ENCODE measurements at places on chromosomes 4 and X.

- DNase-seq: no peak
These were observed 105.6 kb downstream of the ARHGEF9 start for GRCh38 chrX:63679432-63679831.

DNA sequence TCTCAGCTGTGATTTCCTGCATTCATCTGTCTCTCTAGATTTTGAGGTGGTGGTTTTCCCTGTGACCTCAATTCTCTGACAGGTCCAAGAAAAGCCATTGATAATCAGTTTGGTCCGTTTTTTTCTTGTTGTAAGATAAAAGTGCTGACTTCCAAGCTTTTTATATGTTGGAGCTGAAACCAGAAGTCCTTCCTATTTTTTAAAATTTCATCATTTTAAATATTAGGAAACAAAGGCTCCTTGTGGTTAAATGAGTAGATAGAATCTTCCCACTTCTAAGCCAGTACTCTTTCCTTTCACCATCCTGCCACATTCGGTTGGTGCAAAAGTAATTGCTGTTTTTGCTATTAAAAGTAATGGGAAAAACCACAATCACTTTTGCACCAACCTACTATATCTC is 18.3 kb downstream of the RNF175 start:
- DNase-seq: no peak

DNA sequence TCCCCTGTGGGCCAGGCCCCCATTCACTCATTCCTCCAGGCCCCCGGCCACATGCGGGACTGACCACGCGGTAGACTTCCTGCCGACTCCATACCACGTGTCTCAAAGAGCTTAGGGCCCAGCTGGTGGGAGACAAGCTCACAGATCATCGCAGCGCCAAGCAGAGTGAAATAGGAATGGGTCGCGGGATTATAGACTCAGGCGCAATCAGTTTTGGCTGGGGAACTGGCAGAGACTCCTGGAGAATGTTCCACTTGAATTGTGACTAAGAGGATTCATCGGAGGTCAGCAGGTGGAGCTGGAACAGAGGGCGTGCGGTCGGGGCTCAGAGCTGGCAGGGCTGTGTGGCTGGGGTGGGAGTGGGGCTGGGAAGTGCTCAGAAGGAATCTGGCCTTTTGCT is 15.6 kb downstream of the ATP2B3 start:
- no peak for DNase-seq

- DNase-seq: no peak
These were observed 77.8 kb downstream of the MID1 start for GRCh38 chrX:10542586-10542985.

DNA sequence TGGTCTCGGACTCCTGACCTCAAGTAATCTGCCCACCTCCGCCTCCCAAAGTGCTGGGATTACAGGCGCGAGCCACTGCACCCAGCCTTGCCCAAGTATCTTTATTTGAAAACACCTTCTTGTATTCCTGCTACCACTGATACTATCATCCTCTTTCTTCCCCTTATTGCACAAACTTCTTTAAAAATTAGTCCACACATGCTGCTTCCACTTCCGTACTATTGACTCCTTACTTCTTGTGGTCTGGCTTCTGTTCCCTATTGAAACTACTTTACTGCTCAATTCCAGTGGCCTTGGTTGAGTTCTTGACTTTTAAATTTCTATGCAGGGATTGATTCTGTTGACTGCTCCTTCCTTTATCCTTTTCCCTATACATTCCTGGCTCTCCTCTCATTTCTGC is 38.8 kb downstream of the MTM1 start:
- DNase-seq: no peak

- DNase-seq: no peak
These were observed 43.7 kb upstream of the MED14 start for GRCh38 chrX:40778861-40779575.

- DNase-seq: no peak
These were observed 76.7 kb downstream of the SHROOM2 start for GRCh38 chrX:9862953-9863352.

DNA sequence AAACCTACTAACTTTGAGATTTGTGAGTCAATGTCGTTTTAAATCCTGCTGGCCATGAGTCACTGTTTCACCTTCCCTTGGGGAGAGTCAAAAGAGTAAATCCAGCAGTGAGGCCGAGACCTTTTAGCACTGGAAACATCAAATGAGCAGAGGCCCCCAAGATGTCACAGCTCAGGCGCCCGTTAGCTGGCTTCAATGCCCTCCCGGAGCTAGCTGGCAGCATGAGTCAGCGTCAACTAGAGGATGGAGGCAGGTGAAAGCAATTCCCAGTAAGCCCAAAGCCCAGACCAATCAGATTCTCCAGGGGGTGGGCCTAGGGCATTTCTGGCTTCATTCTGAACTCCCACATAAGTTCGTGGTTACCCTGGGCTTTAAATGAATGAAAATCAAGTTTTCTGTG is 170.9 kb downstream of the CLCN4 start:
- no peak for DNase-seq

DNA sequence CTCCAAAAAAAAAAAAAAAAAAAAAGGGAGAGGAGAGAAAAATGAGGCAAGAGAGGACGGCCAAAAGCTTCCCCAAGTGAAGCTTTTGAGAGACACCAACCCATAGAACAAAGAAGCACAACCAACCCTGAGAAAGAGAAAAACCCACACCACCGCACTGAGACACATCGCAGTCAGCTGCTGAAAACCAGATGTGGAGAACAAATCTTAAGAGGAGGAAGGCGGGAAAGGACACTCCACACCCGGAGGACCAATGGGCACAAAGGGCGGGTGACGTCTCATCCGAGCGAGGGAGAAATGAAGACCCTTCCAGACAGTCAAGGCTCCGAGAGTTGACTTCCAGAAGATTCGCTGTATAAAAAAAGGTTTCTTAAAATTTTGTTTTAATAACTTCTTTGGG is 112.1 kb downstream of the AFAP1 start:
- DNase-seq: no peak

DNA sequence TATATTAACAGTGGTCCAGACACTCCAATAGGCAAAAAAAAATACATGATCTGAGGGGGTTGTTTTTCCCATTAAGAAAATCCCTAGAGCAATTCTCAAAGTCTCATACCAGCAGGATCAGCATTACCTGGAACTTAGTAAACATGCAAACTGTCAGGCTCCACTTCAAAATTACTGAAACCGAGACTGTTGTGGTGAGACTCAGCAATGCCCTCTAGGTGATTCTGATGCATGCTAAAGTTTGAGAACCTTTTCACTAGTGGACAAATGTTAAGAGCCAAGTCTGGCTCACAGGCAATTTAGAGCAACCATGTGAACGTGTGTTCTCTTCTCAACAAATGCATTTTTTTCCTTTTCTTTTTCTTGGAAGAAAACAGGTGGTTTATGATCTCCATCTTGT is 30.2 kb downstream of the NEK1 start:
- no peak for DNase-seq

DNA sequence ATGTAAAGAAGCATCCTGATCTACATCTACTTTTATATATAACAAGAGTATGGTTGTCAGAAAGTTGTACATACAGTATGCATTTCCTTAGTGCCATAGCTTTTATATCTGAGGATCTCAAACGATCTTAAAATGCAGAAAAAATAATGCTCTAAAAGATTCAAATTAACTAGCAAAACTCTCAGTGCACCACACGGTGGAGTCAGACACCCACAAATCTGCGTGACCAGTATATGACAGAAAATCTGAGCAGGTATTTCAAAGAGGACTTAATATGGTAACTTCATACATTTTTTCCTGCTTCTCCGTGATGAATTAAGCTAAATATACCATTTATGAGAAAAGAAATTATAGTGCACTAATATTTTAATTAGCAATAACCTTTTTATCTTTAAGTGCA is 803.0 kb downstream of the DMD start:
- peak; percentile 62 for DNase-seq

DNA sequence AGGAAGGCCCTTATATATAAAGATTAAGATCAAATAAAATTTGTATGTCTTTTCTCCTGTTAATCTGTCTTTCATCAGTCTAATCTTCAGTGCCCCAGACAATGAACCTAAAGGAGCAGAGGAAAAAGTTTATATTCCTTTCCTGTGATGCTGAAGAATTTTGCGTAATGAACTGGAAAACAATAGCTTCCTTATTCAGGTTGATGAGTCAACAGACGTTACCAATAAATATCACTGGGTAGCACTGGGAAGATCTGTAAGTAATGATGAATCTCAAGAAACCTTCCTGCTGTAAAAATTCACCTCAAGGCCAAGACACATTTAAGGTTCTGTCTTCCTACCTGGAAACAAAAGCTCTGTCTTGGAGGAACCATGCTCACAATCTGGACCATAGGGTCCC is 25.5 kb downstream of the CDKN2AIP start:
- DNase-seq: no peak

- peak; percentile 64 for DNase-seq
These were observed 19.2 kb downstream of the PNMA6E start for GRCh38 chrX:153381684-153382532.

DNA sequence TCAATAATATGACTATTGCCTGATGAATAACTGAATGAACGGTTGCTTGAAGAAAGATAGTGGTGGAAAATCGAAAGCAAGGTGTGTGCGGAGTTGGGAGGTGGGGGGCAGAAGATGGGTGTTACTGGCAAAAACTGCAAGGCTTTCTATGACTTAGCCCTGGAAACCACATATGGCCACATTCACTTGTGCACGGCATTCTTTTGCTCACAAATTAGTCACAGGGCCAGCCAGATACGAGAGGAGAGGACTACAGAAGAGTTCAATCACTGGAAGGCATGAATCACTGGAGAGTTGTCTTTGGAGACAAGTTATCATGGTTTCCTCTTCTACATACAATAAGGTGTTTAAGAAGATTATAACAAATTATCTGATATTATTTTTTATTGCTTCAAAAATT is 626.5 kb upstream of the CPEB2 start:
- DNase-seq: no peak

- DNase-seq: no peak
These were observed 174.8 kb upstream of the GLRA2 start for GRCh38 chrX:14354521-14354920.

DNA sequence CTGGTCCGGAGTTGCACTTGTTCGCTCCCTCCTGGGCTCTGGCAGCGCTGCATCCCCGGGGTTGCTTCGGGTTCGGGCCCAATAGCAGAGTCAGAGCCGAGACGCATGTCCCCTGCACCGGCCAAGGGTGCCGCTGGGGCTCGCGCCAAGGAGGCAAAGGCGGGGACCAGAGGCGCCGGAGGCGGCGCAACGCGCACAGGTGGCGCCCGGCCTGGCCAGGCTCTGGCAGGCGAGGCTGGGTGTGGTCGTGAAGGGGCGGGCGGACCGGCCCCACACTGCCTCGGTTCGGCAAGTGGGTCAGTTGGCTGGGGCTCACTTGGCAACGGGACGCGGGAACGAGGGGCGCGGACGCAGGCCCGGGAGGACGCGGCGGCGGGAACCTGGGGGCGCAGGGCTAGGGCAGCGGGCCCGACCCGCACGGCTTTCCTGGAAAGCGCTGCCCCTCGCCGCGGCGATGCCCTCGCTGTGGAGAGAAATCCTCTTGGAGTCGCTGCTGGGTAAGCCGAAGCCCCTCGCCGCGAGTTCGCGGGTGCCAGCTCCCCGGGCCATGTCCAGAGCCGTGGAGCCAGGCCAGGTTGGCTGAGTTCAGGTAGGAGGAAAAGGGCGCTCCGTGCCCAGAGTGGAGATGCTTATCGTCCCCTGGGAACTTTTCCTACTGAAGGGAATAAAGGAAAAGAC is at the start of gene CWH43:
TSS of gene CWH43 (plus strand) at position 300 of the 678 bp plus-strand sequence. CDS start at position 455, 155 bp downstream.
- DNase-seq: no peak

DNA sequence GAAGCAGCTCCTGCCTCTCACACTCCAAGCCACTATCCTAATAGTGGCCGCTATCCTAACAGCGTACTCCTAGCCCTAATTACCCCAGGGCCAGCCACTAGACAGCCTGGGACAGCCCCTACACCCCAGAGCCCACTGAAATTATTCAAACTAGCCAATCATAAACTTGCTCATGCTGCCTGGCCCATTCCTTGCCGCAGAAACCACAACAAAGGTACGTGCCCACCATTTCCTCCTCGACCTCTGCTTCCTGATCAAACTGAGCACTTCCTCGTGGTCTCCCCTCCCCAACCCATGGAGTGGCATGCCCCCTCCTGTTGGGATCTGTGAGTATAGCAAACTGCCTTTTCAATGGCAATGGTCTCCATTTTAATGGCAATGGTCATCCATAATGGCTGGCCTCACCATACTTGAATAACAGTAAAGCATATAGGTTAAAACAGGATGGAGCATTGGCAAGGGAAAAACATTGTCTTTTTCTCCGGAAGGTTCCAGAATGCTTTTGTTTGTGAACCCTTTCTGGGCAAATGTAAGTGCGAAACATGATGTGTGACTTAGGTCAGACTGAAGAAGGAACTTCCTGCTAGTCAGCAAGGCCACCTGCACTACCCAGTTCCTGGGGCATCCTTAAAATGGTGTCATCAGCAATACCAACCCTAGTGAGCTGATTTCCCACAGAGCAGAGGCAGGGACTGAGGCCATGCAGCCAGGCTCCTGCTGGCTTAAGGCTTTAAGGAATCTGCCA is 107.1 kb upstream of the ATP6AP2 start:
- DNase-seq: no peak

Measured in OCI-LY7 (cell line).